ENCODE measurements at places on chromosomes 6 and 20.
A peak's percentile ranks its signal among the peaks of the same experiment; 100 is the strongest.

DNA sequence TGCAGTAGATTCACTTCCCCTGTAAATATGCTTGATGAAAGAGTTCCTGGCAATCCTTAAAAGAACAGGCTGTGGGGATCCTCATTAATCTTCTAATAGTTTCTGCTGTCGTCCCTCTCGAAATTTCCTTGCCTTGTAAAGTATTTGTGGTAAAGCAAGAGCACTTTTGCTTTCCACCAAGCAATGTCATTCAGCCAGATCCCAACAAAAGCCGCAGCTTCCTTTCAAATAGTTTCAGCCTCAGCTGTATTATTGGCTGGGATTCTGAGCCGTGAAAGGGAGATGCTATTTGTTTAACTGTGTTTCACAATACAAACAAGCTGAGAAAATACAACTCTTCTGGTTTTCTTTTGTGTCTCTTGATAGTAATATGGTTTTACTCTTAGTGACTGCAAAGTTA is 48.9 kb upstream of the EPHA7 start:
- DNase-seq = no peak

GRCh38 chr6:12293235-12293930 is 3.2 kb downstream of the EDN1 start:
- no peak for DNase-seq

- DNase-seq = no peak
Measured at GRCh38 chr6:150659046-150659763, 59.5 kb downstream of the PLEKHG1 start.

GRCh38 chr6:104789770-104790190 is 69.9 kb downstream of the HACE1 start:
- DNase-seq = peak; percentile 7

DNA sequence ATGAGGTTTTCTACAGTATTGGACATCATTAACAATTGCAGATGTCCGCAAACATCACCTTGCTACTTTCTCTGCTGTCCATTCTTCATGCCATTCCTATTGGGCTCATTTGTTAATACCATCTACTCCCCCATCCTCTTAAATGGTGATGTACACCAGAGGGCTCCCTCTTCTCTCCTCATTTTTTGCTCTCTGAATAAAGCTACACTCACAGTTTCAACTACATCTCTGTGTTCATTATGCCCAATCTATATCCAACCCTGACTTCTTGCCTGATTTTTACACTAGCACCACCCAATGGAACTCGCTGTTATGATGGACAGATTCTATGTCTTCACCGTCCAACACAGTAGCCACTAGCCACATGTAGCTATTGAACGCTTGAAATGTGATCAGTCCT is 288.1 kb upstream of the ID4 start:
- DNase-seq = no peak

DNA sequence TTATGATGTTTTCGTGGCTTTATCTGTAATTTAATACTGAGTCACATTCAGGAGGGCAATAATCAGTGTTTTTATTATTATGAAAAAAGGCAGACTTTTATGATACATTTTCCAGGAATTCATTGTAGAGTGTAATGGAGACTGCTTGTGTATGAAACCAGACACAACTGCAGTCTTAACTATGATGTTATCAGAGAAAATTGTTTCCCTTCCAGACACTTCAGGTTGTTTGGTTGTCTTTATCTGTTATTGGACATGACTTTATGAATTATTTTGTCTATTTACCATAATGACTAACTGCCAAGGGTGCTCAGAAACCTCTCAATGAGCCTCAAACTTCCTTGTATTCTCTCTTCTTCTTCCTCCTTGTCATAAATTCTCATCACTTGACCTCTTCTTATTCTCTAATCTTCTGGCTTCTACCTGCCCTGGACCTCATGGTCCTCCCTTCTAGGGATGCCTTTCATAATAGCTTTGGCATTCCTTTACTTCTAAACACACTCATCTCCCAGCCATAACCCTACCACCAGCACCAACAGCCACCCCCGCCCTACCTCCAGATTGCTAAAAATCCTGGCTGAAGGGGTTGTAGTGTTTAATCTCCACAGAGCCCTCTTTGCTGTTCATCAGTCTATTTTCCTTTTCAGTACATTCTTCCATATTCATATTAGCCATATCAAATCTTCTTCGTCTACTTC is 492.5 kb downstream of the CDKAL1 start:
- DNase-seq = no peak

GRCh38 chr6:13367396-13367795 is 39.1 kb upstream of the TBC1D7 start:
- no peak for DNase-seq

DNA sequence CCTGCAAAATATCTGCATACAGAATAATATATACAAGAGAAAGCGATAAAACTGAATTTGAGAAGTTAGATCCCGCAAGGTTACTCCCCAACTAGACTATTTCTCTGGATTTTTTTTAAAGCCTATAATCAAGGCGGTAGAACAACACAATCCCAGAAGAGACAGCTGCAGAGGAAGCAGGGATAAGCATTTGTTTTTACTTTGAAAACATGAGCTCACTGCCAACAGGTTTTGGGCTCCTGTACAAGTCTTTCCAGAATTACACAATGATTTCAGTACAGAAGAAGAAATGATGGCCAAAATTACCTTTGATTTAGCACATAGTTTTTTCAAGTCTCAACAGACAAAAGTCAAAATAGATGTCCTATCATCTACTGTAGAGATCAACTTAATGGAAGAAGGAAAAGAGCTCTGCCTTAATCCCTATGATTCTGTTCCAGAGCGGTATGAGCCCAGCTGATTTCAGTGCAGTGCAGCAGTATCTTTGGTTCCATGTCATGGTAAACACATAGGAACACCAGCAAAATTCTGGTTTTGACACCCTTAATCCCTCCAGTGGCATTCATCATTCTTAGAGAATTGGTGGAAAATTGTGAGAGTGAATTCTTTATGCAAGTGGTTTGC is 304.3 kb downstream of the HDGFL1 start:
- no peak for DNase-seq

- no peak for DNase-seq
Measured at GRCh38 chr6:36933102-36933501, 21.4 kb upstream of the PI16 start.

GRCh38 chr6:144156338-144156737 is 6.0 kb downstream of the STX11 start:
- DNase-seq = no peak

DNA sequence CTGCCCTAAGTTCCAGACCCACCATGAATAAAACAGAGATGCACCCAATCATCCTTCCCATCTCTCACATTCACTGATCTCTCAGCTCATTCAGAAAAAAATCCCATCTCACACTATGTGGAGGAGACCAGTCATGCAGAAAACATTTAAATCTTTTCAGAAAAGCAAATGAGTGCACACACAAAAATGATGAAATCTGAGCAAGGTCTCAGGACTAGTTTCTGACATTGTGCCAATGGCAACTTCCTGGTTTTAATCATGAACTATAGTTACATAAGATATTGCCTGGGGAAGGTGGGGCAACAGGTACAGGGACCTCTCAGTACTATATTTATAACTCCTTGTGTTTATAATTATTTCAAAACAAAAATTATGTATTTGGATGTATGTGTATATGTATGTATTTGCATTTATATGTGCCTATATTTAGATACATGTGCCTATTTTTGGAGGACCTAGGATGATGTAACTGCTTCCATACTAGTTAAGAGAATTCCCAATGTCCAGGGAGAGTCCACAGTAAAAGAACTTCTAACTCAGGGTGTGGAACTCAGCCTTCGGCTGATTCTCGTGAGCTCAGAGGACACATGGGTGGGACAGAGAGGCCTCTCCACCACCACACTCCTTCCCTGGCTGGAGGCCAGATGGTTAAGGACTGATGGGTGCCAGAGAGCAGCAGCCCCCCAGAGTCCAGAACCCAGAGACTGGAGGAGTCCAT is 71.7 kb upstream of the MAP3K4 start:
- peak; percentile 27 for DNase-seq

DNA sequence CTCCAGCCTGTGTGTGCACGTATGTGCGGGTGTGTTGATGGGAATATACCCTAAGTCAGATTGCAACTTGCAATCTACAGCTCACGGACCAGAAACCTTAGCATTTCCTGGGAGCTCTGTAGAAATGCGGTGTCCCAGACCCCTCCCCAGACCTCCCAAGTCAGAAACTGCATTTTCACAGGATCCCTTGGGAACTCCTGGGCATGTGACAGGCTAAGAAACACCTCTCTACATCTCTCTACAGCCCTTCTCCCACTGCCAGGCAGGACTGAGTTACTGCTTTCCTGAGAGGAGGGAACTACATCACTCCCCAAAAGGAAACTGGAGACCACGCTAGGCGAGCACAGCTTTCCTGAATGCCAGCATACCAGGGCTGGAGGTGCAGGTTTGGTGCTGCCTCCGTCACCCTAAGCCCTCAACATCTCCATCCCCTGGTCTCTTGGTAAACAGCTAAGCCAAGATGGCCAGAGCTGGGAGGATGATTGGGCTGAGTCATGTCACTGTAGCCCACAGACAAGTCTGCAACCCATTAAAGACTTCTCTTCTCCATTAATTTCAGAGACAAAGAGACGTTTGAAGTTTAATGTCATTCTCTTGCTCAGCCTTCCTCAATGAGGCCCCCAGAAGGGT is 194.4 kb downstream of the BMP7 start:
- DNase-seq = no peak

DNA sequence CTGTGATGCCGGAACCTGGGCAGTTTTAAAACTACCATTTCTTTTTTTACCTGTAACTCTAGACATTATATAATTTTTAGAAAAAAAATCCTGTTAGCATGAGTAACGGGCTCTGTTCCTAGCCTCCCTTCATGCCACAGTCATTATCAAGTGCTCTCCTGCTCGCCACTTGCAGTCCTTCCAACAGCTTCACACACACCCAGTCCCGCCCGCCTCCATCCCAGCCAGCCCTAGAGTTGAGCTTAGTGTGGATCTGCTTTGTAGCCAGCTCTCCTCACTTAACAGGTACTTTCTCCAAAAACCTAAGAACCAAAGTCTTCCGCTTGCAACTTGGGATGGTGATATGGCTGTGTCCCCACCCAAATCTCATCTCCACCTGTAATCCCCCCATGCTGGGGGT is 51.5 kb downstream of the EZR start:
- DNase-seq = no peak

DNA sequence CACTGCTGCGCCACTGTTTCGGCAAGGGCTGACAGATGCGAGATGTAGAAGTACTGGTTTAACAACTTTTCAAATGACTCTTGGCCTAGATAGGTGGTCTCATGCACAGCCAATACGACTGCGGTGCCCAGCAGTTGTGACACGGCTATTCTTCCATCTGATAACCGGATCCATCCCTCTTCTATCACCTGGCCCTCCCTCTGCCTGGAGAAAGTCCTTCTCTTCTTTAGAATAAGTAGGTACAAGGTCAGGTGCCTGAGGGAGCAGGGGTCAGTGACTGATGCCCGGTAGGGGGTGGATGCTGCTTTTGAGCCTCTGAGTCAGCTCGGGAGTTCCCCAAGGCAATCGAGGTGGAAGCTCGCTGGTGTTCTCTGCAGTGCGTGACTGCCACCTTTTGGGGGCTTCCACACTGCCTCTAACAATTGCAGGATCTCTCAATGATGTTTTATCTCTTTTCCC is 166.8 kb upstream of the GRIK2 start:
- peak; percentile 30 for DNase-seq

DNA sequence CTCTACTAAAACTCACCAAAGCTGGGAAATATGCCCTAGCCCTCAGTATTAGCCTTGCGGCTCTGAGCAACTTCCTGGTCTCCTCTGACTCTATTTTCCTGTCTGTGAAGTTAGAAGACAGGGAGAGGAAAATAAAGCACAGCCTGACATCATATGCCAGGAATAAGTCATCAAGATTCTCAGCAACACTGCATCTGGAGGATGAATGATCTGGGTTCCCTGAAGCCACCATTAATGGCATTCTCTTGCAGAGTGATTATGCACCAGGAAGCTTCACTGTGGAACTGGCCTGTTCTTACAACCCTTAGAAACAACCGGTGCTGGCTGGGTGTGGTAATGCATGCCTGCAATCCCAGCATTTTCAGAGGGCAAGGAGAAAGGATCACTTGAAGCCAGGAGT is 12.4 kb downstream of the ADGRF5 start:
- no peak for DNase-seq
